ENCODE measurements at places on chromosomes 5 and 9.
A peak's percentile ranks its signal among the peaks of the same experiment; 100 is the strongest.

DNA sequence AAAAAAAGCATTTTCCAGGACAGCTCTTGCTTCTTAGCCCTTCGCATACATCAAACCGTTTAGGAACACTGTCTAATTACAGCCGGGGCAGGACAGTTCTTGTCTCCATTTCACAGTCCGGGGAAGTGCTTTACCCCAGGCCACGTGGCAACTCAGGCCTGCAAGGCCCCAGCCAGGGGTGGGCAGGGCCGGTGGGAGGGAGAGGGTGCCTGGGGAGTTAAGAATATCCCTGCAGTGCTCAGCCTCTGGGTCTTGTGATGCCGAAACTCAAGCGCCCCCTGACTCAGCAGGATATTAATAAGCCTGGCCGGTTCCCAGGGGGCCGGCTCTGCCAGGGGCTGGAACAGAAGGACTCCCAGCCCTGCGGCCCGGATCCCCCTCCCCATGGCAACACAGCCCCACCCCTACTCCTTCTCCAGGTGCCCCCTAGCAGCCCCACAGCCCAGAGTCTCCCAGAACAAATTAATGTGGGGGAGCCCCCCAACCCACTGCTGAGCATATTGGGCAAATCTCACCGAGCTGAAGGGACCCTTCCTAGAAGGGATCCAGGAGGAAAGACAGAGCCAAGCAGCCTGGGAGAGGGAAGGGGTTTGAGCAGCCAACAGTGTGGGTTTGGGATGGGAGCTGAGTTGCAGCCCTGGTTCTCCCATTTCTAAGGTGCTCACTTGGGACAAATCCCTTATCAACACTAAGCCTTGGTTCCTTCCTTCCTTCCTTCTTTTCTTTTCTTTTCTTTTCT is 45.3 kb downstream of the PLPP7 start:
- no peak for DNase-seq

- no peak for DNase-seq
Measured at GRCh38 chr5:174378121-174378874, 332.8 kb downstream of the NSG2 start.

DNA sequence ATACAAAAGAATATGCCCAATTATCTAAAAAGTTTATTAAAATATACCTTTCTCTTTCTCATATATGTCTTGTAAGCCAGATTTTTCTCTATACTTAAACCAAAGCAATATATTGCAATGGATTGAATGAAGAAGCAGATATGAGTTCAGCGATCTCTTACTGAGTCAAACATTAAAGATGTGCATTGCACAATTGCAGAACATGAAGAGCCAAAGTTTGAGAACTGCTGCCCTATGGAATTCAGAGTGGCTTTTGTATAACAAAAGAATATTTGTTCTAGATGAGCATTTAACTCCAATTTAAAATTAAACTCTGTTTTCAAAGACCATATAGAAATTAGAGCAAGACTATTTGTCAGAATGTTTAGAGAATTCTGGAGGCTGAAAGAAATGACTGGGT is 519.0 kb upstream of the DAB2 start:
- DNase-seq, result no peak

DNA sequence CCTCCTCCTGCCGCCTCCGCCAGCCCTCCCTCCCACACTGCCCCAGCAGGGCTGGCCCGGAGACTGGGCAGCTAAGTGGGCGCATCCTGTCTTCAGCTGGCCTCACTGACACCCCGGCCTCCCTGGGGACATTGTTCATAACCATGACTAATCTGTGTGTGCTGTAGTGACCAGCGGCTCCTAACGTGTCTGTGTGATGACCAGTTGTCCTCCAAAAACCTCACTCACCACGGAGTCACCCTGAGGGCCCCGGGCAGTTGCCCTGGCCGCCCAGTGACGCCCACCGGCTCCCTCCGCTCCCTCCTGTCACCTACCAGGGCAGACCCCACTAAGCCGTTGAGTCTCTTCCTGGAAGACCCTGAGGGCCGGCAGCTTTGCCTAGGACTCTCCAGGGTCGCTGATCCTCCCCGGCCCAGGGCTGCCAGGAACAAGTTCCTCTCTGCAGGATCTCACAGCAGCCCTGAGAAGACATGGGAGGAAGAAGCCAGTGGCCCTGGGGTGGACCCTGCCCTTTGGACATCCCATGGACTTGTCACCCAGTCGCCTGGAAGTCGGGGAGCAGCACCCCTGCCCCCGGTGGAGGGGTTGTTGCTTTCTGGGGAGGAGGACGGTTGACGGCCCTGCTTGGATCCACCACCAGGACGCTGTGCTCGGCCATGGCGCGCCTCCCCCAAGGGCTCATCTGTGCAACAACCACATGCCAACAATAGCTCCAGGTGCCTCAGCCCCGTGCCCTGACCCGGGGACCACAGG is 110.2 kb upstream of the LMX1B start:
- peak; percentile 67 for DNase-seq

GRCh38 chr9:37922363-37923117 is 18.6 kb upstream of the SLC25A51 start:
- peak; percentile 31 for DNase-seq
